ENCODE measurements at places on chromosomes 5 and 9.

DNA sequence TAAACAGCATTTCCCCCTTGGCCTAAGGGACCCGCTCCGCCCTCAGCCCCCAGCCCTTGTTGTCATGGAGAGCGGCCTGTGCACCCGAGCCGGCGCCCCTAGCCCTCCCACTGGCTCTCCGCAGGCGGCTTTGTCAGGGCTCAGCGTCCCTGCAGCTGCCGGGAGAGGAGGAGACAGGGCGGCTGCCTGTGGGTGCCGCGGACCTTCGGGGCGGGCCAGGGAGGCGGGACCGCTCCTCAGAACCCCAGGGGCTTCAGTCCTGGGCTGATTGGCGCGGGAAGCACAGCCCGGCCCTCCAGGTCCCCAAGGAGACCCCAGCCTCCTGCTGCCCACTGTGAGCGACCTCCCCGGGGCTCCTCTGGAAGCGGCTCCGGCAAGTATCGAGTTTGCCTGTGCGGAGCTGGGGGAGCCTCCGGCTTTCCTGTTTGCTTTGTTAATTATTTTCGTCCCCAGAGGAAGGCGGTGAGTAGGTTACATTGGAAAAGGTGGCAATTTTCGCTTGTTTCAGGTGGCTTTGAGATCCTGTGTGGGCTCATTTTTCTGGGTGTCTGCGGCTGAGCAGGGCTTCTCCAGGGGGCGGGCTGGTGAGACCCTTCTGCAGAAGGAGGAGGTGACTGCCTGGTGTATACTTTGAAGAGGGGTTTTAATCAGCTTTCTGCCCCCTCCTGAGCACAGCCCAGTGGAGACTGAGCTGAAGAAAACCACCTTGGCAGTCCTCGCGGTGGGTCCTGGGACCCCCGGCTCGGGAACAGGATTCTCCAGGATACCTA is at the start of gene FGD3:
Gene FGD3, plus strand, starts transcription at position 256 of the 770 bp plus-strand sequence. CDS start 28,734 bp downstream, outside the sequence.
- DNase-seq = peak; percentile 30

DNA sequence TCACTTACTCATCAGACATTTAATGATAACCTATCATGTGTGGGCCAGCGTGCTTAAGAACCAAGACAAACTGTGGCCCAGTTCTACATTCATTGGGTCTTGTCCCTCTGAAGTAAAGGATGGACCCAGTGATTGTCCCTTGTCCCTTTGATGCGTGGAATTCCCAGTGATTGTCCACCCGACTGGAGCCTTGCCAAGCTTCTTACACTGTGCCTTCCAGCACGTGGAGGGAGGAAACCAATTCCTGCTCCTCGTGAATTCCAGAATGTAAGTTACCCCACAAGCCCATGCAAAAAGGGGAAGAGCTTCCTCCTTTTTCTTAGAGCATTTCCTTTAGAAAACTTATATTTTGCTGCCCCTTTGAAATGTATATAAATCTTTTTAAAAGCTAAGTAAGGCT is 7.9 kb downstream of the CKMT2 start:
- no peak for DNase-seq

DNA sequence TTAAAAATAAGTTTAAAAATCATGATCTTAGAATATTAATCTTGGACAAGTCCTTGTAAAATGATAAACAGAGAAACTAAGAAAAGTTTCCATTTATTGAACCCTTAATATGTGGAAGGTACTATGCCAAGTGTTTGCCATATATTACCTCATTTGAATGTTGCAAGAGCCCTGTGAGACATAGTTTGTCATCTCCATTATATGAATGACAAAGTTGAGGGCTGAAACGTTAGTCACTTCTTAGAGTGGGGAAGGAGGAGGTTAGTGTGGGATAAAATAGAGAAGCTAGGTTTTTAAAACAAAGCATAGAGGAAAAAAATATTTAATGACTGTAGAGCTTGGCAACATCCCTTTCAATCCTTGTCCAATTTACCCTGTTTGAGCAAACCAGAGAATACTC is 2.0 kb downstream of the TNC start:
- DNase-seq = peak; percentile 95

GRCh38 chr5:169765176-169765996 is 128.3 kb downstream of the DOCK2 start:
- peak; percentile 46 for DNase-seq

DNA sequence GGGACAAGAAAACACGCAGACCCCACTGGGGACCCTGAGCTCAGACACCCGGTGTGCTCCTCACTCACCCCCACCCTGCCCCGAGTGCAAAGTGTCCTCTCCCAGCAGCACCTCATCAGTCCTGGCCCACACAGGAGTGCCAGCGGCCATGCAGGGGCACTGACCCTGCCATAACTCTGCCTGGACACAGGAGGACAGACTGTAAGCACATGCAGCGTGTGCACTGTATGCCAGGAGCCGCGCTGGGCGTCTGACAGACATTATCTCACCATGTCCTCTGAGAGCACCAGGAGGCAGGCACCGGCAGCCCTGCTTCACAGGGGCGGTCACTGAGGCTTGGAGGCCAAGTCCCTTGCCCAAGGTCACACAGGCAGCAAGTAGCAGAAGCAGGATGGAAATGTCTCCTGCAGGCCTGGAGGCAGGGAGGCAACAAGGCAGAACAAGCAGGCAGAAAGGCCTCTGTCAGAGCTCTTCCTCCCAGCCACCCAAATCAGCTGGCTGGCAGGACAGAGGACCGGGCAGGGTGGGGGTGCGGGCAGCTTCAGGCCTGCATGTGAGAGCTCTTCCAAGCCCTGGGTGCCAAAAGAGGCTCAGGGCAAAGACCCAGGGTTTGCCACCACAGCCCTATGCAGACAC is 8.4 kb downstream of the EEIG1 start:
- no peak for DNase-seq

DNA sequence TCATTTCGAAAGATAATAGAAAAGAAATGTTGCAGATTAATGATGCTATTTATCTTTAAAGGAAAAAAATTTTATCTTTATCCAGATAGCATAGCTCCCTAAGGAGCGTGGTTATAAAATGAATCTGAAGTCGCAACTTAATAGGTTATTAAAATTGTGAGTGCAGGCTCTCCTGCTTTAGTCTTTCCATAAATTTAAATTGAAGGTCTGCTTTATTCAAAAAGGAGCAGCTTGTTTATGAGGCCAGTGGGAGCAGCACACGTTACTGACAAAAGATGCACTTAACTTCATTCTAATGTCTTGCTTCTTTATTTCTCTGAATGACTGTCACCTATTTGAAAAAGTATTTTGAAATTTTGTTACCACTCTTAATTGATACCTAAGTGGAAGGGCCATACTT is 95.0 kb downstream of the ZCCHC7 start:
- no peak for DNase-seq

- peak; percentile 95 for DNase-seq
These were observed 280.2 kb downstream of the SEMA5A start for GRCh38 chr5:9265441-9266287.

GRCh38 chr9:89388084-89388867 is 70.0 kb downstream of the SECISBP2 start:
- peak; percentile 12 for DNase-seq

DNA sequence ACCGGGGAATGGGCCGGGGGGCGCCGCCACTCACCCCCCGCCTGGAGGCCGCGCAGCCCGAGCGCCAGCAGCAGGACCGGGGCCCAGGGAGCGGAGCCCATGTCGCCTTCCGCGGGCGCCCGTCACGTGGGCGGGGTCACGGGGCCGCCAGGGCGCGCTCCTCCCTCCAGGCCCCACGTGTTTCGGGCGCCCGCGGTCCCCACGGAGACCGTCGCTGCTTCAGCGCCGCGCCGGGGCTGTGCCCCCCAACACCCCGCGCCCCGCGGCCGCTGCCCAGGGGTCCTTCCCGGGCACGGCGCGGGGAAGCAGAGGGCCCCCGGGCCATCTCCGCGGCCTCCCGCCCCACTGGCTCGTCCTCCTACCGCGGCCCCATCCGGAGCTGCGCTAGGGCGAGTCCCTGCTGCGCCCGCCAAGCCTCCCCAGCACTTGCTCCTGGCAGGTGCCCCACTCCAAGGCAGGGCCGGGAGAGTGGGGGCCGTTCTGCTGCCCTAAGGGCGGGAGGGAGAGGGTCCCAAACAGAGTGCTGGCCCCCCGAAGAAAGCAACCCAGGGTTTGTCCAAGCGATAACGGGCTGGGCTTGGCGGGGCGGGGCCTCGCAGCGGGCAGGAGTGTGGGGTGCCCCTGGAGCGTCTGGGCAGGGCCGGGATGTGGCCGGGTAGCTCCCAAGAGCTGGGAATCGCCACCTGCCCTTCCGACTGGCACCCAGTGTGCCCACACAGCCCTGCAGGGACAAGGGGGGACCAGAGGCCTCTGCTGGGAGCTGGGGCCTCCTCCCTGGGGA is at the start of gene DPP7:
Gene DPP7, minus strand, starts transcription at position 121 of the 781 bp plus-strand sequence. Its CDS starts 20 bp downstream, at position 101.
- DNase-seq = peak; percentile 66

DNA sequence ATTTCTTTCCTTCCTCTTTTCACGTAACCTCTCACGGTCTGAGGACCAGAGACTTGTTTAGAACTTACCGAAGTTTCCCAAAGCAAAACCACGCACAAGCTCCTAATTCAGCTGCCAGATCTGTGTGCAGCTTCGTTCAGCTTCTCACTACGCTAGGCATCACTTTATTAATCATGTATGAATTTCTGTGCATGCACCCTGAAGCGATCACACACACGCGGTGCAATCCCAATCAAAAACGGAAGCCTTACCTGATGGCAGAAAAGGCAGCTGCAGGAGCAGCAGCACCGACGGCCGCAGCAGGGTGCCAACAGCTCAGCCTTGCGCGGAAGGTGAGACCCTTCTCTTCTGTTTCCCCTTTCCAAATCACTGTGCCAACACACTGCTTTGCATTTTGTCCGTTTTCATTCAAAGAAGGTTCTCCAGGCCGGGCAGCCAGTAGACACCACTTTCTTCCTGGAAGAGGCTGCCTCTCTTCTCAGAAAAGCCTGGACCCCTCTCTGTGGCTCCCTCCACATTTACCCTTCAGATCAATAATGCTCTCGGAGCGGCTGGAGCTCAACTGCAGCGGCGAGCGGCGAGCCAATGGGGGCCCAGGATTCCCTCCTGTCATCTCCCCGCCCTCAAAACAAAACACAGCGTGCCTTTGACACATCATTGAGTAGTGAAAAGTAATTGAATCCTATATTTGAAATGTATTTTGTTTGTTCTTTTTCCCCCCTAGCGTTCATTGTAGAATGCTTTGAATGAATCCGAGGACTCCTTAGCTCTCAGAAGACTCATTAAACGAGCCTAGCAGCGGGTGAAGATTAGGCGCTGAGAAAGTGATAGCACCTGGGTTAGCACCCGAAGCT is at the start of gene CDH12:
Gene CDH12, minus strand, starts transcription at position 538 of the 854 bp plus-strand sequence.
- DNase-seq = no peak

GRCh38 chr5:9239626-9240025 is 306.2 kb downstream of the SEMA5A start:
- peak; percentile 42 for DNase-seq

DNA sequence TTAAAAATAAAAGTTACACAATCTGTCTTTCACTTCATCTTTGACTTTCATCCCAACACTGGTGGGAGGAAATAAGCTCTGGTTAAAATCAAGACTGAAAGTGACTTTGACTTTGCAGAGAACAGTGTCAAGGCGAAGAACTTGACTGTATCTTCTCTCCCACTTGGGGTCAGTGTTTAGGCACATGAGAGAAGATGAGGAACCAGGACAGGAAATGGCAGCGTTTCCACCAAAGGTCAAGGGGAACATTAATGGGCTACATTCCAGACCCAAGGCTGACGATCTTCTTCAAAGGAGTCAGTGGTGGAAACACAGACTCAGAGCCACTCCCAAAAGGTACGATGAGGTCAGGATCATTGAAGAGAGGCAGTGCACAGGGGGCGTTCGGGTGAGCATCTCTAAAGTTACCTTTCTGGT is 409.5 kb downstream of the ARHGEF28 start:
- peak; percentile 90 for DNase-seq

GRCh38 chr5:132266031-132266835 is 8.7 kb downstream of the PDLIM4 start:
- DNase-seq = no peak

DNA sequence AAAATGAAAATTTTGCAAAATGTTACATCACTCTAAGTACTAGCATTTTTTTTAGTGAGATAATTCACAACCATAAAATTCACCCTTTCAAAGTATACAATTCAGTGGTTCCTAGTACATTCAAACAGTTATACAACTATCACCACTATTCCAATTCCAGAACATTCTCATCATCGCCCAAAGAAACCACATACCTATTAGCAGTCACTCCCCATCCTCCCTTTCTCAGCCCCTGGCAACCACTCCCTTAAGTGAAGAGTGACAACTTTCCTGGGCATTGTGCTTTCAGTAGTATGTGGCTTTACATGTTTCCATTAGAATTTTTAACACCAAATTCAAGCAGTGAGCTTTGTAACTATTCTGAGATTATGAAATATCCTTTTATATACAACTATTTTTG is 81.4 kb downstream of the RASEF start:
- no peak for DNase-seq

- DNase-seq = no peak
These were observed 155.1 kb upstream of the NR4A3 start for GRCh38 chr9:99666571-99666970.

GRCh38 chr5:168679515-168679920 is 100.3 kb upstream of the PANK3 start:
- peak; percentile 71 for DNase-seq

DNA sequence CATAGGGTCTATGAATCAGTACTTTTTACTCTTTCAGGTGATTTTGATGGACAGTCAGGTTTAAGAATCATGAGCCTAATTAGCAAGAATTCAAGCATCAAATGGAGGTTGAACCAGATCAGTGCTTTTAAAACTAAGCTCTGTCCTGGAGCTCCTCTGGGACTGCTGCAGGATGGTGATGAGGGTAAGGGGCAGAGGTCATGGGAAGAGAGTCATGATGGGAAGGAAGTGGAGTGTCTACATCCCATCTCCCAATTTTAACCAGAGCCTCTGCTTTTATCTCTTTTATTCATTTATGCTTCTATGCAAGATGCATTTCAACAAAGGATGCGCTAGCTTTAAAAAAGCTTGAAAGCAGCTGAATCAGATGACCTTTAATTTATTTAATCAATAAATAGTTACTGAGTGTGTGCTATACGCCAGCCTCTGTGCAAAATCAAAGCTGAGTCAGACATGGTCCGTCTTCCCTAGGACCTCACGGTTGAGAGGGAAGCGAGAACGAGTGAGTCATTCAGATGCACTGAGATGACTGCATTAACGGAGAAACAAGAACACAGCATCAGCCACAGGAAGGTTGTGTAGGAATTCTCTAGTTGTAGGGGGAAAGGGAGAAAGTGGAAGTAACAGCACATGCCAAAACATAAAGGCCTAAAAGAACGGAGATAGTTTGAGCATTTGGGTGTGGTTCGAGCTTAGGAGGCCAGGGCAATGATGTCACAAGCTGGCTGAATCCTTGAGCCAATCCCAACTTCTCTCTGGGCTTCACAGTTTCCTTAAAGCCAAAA is 441.6 kb upstream of the BRINP1 start:
- peak; percentile 27 for DNase-seq

- no peak for DNase-seq
These were observed 265.0 kb upstream of the ZNF608 start for GRCh38 chr5:125011419-125011818.
